ENCODE measurements at places on chromosomes 5 and 9. TPM values are rescaled to one million over a fixed set of nuclear protein-coding genes. Genes with fewer than 3 reads are reported as not detected.

- no peaks in the 10 kb centered on the region for H3K36me3 ChIP-seq
- H3K4me1 ChIP-seq: peaks cover 4% of the 10 kb centered on the region
- DNase-seq: no peak
- H3K27ac ChIP-seq: no peak overlapping the region
Measured at GRCh38 chr5:109416882-109417281, 7.1 kb upstream of the PJA2 start.

DNA sequence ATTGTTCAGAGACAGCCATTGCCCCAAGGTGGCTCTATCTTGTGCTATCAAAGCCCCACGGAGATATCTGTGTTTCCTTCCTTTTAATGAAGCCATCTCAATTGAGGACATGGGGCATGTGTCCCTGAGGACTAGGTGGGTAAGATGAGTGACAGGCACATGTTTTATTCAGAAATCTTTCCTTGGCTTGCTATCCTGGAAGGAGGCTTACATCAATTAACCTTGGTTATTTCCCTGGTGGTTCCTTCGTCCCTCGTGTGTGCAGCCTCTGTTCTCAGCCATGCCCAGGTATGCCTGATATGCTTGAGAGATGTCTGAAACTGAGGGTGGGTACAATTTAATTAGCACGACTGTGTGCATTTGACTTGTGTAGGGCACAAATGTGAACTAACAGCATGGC is 102.2 kb upstream of the TUT7 start:
- DNase-seq: no peak
- no peak overlapping the region for H3K4me3 ChIP-seq
- H3K27ac ChIP-seq: no peak overlapping the region
- no peaks in the 10 kb centered on the region for H3K36me3 ChIP-seq
- H3K4me1 ChIP-seq: 0 out of 2 replicates have a peak, but pooled peaks cover 8% of the 10 kb centered on the region
- H3K27me3 ChIP-seq: no peaks in the 10 kb centered on the region

- no peak overlapping the region for H3K4me3 ChIP-seq
- H3K27ac ChIP-seq: no peak overlapping the region
- H3K4me1 ChIP-seq: no peaks in the 10 kb centered on the region
- DNase-seq: no peak
- no peaks in the 10 kb centered on the region for H3K36me3 ChIP-seq
- no peaks in the 10 kb centered on the region for H3K27me3 ChIP-seq
Measured at GRCh38 chr5:61491861-61492260, 159.8 kb downstream of the ZSWIM6 start.

- DNase-seq: no peak
- no peak overlapping the region for H3K27ac ChIP-seq
Measured at GRCh38 chr5:3022665-3023064, 271.2 kb upstream of the IRX2 start.

- H3K27me3 ChIP-seq: no peaks in the 10 kb centered on the region
- no peaks in the 10 kb centered on the region for H3K36me3 ChIP-seq
- DNase-seq: no peak
Measured at GRCh38 chr5:115333164-115333563, 36.7 kb upstream of the CCDC112 start.

DNA sequence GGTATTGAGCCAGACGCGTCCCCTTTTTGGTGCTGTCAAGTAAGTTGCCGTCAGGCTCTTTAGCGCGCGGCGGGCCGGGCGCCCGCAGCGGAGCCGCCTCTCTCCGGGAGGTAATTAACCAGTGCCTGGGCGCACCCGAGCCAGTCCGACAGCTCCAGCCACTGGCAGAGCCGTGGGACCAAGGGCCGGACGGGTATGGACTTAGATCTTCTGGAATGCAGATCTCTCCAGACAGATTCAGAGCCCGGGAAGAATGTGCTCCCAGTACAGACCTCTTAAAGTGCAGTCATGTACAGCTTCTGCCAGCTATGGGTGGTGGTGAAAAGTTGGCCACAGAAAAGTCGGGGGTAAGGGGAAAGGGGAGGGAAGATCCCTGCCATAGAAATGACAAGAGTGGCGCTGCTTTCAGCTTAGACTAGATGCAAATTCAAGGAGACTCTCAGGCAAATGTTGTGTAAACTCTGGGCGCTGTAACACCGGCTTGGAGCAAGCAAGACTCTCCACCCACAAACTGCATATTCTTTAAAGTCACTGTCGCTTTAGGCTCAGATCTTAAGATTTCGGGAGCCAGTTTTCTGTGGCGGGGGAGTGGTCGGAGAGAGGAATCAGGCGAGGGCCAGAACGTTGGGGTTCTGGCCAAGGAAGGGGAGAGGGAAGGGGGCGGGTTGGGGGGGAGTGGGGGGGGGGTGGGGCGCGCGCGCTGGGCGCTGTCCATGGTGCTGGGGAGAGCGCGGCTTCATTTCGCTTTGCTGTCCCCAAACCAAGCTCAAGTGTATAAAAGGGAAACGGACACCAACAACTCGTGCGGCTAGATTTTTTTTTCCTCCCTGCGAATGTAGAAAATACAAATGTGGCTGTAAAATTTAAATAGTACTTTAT is 29.2 kb downstream of the NR2F1 start:
- H3K36me3 ChIP-seq: no peaks in the 10 kb centered on the region
- no peaks in the 10 kb centered on the region for H3K27me3 ChIP-seq
- no peak overlapping the region for H3K4me3 ChIP-seq
- peaks cover 11% of the 10 kb centered on the region for H3K4me1 ChIP-seq
- H3K27ac ChIP-seq: no peak overlapping the region

CENPH gene
- 45.7 TPM for total RNA-seq
